Lung (tissue), 17 donors: ENCODE measurements at places on chromosomes 5 and 9. TPM values are rescaled to one million over a fixed set of nuclear protein-coding genes. Genes with fewer than 3 reads are reported as not detected.

Gene OTP
- total RNA-seq = not detected

Gene KLF4
- 80.7 TPM for total RNA-seq

Gene LCN12
- 6.3 TPM for total RNA-seq

Gene C5orf58
- total RNA-seq = not detected

Gene CER1
- total RNA-seq = not detected
